A549 treated with AZD2906 at 1 μM for 4 hours (cell line): ENCODE measurements at places on chromosomes 7 and 10. TPM values are rescaled to one million over a fixed set of nuclear protein-coding genes. Genes with fewer than 3 reads are reported as not detected.

The SERPINE1 gene
- 1,708 to 2,057 TPM (median 1,848 TPM) in 5 replicates for total RNA-seq

The KEL gene
- total RNA-seq, result 0.08 TPM in 1 of 5 replicates, not detected in the others

The HOGA1 gene
- total RNA-seq, result 2.7 to 3.4 TPM (median 2.9 TPM) in 5 replicates

The TMEM26 gene
- total RNA-seq, result 0.05 to 0.10 TPM (median 0.06 TPM) in 5 replicates

The NODAL gene
- total RNA-seq, result not detected in 5 replicates

The PTER gene
- 11.0 to 17.7 TPM (median 13.4 TPM) in 5 replicates for total RNA-seq

The LGI1 gene
- total RNA-seq, result not detected in 5 replicates

The HTR5A gene
- not detected in 5 replicates for total RNA-seq

The PLEKHS1 gene
- 0.02 to 0.06 TPM (median 0.03 TPM) in 4 of 5 replicates, not detected in the other for total RNA-seq

The HMX2 gene
- 0.07 to 0.17 TPM (median 0.08 TPM) in 3 of 5 replicates, not detected in the others for total RNA-seq

The TMEM178B gene
- total RNA-seq, result 1.1 to 1.5 TPM (median 1.3 TPM) in 5 replicates

The FEZF1 gene
- total RNA-seq, result not detected in 5 replicates

The GIMAP6 gene
- not detected in 5 replicates for total RNA-seq

The ADCY1 gene
- 2.1 to 2.5 TPM (median 2.4 TPM) in 5 replicates for total RNA-seq

The SP4 gene
- 0.83 to 1.6 TPM (median 1.3 TPM) in 5 replicates for total RNA-seq
